ENCODE measurements at places on chromosomes 2 and 18.
A peak's percentile ranks its signal among the peaks of the same experiment; 100 is the strongest.

- no peak for DNase-seq
These were observed 17.8 kb downstream of the CRIM1 start for GRCh38 chr2:36373149-36373926.

- DNase-seq: no peak
These were observed 10.1 kb downstream of the EHD3 start for GRCh38 chr2:31244101-31244500.

DNA sequence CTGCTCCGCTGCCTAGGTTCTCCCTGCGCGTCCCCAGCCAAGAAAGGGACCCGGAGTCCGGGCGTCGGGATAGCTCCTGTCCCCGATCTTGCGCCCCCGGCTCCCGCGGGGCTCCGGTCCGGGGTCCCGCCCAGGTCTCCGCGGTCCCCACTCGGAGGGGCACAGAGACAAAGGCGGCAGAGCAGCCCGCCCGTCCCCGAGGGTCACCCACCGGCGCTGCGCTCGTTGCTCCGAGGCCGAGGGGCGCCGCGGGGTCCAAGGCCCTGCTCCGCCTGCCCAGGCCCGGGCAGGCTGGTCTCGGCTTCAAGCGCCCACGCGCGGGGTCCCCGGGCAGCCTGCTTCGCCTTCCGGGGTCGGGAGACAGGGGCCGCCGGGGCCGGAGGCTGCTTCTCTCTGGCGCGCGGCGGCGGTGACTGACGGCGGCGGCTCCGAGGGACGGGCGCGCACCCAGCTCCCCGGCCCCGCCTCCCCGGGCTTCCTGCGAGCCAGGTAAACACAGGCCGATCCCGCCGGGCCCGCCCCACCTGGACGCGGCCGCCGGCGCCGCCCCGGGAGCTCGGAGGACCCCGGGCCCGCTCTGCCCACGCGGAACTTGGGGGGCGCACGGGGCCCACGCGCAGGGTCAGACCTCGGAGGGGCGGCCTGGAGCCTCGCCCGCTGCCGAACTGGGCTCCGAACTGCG lies at the start of gene MBP:
TSS of gene MBP (minus strand) at position 415 of the 682 bp plus-strand sequence. CDS start 27,522 bp downstream, outside the sequence.
- DNase-seq: peak; percentile 58

DNA sequence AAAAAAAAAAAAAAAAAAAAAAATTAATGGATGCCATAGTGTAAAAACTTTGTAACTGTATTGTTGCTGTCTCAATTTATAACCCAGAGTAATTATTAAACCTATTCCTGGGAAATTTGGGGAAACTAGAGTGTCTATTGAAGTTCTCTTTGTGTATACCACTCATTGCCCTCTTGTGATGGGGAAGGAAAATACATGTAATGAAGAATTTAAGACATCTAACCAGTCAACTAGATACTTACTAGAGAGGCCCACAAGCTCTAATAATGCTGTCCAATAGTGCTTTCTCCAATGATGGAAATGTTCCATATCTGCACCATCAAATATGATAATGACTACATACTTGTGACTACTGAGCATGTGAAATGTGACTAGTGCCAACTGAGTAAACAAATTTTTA lies 168.5 kb upstream of the SLC39A10 start:
- no peak for DNase-seq

- DNase-seq: no peak
These were observed 9.8 kb downstream of the GEN1 start for GRCh38 chr2:17763641-17764333.

DNA sequence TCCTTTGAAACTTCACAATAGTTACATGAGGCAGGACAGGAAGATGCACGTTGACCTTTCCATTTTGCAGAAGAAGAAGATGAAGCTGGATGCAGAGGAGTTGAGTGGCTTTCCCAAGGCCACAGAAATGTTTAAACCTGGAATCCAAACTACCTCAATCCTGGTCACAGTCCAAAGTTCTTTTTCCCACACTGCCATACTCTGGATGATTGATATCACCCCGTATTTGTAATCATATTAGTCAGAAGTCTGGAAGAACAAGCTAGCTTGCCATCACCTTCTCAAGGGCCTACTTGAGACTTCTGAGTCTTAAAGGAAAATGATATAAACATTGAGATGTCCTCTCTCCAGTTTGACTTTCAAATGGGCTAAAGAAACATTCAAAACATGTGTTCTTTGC lies 190.1 kb downstream of the LNPK start:
- no peak for DNase-seq

GRCh38 chr18:60915160-60915559 lies 418.1 kb upstream of the CDH20 start:
- no peak for DNase-seq

DNA sequence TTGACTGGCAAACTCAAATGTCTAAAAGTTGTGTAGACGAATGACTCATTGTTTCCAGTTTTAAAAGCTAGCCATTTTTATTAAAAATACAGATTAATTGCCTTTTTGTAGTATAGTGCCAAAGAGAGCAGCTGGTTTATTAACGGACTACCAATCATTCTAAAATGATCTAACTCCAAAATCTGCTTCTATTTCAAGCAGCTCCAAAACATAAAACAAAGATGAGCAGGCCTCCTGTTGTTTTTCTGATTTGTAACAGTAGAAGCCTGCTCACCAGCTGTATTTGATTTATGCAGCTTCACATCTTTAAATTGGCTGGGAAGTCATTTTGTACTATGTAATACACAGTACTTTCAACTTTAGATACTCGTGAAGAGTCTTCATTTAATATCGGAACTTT lies 171.8 kb downstream of the UBR3 start:
- DNase-seq: no peak

DNA sequence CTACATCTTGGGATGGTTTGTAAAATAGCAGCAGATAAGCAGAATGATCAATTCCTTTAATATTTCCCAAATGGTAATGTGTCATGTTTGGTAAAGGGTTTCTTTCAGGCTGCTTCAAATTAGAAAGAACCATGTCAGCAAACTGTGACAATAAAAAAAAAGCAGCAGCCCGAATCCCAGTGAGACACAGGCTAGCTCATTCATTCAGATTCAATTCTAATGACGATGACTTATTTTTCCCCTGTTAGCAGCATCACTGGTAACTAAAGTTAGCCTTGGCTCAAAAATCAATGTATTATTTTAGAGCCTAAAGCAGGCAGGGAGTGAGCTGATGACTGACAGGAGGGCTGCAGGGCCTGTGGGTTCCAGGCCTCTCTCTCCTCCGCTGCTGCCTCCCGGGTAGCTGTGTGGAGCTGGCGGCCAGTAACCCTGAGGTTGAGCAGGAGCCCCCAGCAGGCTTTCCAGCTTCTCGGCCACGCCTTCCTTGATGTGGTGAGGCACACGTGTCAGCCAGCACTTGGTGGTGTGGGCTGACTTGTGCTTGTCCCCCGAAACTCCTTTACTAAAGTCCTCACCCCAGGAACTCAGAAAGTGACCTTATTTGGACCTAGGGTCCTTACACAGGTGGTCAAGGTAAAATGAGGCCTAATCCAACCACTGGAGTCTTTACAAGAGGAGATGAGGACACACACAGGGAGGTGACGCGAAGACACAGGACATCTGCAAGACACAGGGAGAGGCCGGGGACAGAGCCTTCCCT lies 120.5 kb upstream of the HS6ST1 start:
- no peak for DNase-seq

- no peak for DNase-seq
These were observed 44.5 kb downstream of the DOCK10 start for GRCh38 chr2:224997802-224998201.

- no peak for DNase-seq
These were observed 151.8 kb upstream of the UNC80 start for GRCh38 chr2:209619782-209620181.

DNA sequence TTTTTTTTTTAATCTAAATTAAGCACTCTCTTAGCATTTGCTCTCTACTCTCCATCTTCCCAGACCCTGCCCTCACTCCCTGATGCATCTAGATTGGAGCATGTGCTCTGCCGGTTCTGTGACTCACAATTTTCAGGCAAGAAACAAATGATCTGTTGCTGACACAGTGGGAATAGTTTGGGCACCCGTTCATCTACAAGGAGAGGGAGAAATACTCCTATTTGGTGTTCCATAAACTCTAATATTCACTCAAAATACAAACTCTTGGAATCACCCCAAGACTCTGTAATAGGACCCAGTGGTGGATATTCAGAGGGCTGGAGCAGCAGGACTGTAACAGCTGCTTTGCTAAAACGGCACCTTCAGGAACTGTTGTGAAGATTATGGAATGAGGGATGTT lies 37.1 kb upstream of the LINC00305 start:
- no peak for DNase-seq

DNA sequence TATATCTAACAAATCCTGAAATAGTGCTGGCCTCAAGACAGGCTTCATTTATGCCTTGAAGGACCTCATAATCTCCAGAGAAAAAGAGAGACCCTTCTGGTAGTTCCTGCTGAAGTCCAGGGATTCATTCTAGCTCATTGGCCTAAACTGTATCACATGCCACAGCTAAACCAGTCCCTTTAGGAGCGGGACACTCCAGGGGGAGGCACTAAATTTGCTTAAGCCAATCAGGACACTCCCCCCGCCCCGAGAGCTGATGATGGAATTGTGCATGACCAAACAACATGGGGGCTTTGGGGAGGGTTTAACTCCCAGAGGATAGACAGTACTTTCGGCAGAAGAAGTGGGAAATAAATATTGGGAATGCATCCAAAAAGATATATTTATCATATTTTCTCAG lies 36.4 kb upstream of the CXCR4 start:
- DNase-seq: no peak

- DNase-seq: no peak
These were observed 31.5 kb downstream of the USP34 start for GRCh38 chr2:61439241-61440002.

DNA sequence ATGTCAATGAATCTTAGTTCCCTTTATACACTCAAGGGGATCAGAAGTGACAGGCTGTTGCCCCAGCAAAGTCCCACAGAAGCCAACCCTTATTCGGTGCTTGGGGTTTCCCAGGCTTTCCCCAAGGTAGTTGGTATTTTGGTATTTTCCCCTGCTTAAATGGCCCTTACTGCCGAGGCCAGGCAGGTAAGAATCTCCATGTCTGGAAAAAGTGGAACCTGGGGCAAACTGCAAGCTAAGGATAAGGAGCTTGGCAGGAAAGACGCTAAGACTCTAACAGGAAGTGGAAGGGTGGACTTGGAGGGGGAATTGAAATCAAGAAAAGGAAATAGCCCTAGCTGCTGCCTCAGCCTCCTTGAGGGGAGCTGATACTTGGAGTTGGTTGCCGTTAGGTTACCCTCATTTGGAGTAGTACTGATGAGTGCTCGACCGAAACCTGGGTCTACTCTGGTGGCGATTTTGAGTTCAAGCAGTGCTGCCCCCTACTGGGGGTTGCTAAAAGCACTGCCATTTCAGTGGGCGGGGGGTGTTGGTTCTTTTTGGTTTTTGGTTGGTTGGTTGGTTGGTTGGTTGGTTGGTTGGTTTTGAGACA lies 3.3 kb upstream of the GPBAR1 start:
- peak; percentile 57 for DNase-seq

- no peak for DNase-seq
These were observed 36.3 kb downstream of the SMAD2 start for GRCh38 chr18:47893939-47894699.

- no peak for DNase-seq
These were observed 164.0 kb downstream of the DTNA start for GRCh38 chr18:34873986-34874580.

DNA sequence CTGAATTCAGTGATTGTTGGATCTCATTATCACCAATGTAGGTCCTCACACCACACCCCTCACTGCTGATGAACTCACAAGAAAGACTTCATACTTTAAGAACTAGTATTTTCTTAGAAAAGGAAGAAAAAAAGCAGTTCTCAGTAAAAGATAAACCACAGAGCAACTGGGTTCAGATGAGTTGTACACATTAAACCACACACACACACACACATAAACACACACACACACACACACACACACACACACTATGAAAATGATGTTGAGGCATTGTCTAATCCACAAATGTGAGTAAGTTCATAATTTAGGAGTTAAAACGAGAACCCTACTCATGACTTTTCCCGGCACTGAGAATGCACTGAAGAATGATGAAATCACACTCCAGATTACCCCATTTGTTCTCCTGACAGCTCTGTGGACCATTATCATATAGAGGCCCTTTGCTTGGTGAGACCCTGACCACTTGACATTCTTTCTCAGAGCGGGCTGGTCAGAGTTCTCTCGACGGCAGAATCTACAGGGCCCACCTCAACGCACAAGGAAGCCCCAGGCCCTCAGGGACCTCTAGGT lies 106.2 kb downstream of the BCL2 start:
- DNase-seq: no peak

DNA sequence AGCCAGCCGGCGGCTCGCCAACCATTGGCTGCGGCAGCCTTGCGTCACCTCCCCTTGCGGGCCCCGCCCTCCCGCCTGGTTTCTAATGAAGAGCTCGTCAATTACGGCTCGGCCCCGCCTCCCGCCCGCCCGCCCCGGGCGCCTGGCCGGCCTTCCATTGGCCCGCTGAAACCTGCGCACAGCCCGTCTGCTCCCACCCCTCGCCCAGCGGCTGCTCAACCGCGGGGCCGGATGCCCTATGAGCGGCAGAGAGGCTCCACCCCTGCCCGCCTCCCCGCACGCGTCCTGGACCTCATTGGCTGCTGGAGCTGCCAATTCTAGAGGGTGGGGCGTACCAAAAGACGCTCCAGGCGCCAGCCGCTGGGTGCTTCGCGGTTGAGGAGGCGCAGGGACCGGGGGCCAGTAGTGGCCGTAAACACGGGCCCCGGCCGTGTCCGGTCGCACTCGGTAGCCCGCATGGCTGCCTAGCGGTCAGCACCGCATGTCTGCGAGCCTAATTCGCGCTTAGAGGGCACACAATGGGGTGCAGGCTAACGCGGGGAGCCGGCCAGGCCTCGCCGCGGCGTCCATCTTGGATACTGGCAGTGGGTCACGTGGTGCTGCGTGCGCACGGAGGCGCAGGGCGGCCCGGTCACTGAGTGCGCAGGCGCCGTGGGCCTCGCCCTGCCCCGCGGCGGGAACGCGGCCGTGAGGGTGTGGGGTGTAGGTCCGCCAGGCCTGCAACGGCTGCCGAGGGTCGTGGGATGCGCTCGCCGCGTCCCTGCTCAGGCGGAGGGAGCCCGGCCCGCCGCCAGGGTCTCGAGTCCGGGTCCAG lies 454 bp upstream of the HDAC4 start:
- peak; percentile 99 for DNase-seq

DNA sequence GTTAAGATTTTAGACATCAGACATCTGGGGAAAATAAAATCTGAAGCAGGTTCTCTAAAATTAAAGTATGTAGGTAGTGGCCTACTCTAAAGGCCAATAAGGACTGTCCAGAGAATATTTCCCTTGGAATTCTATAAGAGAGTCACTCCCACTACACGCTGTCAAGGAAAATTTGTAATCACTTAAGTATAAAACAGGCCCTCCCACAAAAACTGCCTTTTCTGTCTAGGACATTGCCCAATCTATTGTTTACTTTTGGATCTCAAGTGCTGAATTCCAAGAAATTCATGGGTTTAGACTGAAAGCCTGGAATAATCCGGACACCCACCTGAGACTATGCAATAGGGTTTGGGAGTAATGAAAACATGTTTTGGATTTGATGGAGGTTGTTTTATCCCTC lies 1.7 kb upstream of the SRBD1 start:
- no peak for DNase-seq

DNA sequence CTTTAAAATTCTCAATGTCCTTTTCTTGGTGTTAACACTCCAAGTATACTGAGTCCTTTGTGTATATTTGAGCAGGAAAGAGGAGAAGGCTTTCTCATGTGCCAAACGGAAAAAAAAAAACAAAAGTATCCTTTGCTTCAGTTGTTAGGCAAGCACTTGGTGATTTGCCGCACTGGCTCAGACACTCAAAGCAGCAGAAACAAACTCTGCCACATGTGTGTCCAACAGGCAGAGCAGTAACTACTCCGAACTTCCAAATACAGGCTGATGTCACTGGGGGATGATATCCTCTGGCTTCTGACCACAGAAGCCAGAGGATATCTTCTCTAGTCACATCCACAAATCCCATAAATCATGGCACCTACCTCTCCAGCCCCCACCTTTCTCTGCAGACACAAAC lies 108.0 kb upstream of the SALL3 start:
- DNase-seq: no peak

Measured in activated CD4-positive, alpha-beta T cell treated with anti-CD3 and anti-CD28 coated beads, Interleukin-2, amount 50 U/mL, for 4 hours (primary cell).